ENCODE measurements at places on chromosomes 2 and 18. TPM values are rescaled to one million over a fixed set of nuclear protein-coding genes. Genes with fewer than 3 reads are reported as not detected.

DNA sequence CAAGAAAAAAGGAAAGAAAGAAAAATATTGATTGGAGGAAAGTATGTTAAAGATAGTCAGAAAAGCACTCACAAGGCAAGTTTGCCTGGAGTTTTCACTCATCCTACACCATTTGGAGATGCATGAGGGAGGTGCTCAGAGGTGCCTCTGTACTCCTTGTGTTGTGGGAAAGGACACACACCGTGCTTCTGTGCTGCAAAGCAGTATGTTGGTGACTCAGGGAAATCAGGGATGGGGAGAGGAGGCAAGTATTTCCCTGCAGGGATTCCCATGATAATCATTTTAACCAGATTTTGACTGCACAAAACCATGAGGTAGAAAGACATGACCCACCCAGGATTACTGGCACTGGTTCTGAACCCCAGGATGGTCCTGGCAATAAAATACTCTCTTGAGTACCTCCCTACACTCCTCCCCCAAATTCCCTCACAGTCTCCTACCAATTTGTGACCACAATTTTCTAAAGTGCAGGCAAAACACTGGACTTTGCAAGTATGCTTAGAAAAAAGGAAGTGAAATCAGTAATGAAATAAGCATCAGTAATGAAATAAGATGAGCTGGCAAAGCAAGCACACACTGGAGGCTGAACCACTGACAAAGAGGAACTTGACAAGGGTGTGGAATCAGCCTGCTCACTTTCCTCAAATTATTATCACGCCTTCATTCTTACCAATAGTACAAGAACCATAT is 155.5 kb upstream of the ACVR2A start:
- no peak for DNase-seq

GRCh38 chr18:49491534-49491856 is 4.5 kb upstream of the C18orf32 start:
- DNase-seq, result no peak

DNA sequence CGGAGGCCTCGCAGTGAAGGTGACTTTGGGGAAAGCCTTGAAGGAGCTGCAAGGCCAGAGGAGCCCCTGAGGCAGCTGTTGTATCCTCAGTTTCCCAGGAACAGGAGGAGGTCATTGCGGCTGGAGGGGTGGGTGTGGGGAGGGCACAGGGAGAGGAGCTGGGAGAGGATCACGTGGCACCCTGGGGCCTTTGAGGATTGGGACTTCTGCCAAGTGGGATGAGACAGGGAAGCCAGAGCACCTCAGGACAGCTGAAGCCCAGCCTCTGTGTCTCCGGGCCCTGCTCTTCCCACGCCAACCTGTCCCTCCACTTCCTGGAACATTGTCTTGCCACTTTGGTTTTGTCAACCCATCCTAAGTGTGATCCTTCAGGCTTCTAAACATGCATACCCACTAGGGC is 19.4 kb upstream of the RRM2 start:
- DNase-seq, result no peak

GRCh38 chr2:119248311-119248710 is 24.7 kb downstream of the STEAP3 start:
- no peak for DNase-seq

GRCh38 chr18:59768409-59768808 is 71.2 kb upstream of the CCBE1 start:
- DNase-seq, result no peak

DNA sequence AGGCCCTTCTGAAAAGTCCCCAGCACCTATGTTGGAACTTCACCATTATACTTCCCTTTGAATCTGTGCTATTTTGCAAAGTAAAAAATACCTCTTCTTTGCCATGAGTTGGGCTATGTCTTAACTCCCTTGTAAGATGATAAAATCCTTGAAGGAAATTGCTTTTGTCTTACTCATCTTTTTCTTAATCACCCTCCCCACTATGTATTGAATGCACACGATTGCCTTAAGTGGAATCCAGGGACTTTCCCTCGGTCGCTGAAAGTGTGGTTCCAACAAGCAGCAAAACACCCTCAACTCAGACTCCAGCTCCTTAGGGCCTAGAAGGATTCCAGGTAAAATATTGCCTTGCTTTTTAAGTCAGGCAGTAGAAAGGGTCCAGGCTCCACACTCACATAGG is 173.2 kb upstream of the ARL4C start:
- DNase-seq, result no peak

DNA sequence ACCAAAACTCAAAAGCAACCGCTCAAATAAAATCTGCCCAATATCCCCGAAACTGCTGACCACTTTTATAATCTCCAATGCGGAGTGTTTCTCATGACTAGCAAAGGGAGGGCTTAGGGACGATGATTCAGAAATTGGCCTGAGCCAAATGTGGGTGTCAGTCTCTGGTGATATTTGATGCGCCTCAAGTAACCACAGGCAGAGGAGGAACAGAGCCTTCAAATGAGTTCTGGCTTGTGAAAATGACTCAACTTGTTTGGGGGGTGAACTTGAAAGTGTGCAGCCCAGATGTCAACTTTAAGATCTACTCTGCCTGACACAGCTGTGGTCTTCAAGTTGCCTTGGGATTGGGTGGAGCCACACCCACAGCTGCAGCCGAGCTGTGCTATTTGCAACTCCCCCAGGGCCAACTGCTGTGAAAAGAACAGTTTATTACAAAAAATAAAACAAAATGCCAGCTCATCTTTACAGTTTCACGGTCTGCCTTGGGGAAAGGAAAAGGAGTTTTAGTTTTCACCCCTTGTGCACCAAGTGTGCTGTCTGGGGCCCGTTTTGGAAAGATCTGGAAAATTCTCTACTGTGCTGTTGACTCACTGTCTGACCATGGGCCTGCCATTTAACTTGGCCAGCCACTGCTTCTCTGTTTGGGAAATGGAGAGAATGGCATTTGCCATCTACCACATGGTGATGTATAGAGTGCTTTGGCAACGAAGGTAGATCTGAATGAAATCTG is 222.1 kb downstream of the MTX2 start:
- DNase-seq, result no peak

DNA sequence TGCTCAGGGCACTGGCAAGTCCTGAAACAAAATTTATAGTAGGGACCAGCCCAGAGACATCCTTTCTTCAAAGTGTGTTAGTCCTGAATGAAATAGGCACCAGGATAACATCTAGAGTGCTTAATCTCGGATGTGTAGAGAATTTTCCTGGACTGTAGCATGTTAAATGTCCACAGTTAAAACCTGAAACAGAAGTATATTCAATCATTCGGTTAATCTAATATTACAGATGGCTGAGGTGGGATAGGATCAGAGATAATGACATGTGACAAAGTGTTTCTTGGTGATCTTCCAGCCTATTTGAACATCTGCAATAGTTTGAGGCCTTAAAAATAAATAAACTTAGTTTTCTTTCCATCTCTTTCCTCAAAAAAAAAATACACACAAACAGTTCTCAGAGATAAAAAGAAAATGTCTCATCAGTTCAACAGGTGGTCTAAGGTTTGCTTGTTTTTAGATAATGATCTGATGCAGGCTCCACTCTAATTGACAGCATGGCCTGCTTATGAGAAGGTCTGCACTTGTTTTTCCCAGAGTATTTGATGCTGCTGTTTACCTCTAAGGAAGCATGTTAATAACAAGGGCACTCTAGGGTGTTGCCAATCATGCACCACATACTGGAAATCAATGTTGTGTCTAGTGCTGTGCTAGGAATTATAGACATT is 25.9 kb downstream of the CNTNAP5 start:
- no peak for DNase-seq

- peak; percentile 71 for DNase-seq
These were observed 28.9 kb downstream of the ADI1 start for GRCh38 chr2:3490191-3491170.

DNA sequence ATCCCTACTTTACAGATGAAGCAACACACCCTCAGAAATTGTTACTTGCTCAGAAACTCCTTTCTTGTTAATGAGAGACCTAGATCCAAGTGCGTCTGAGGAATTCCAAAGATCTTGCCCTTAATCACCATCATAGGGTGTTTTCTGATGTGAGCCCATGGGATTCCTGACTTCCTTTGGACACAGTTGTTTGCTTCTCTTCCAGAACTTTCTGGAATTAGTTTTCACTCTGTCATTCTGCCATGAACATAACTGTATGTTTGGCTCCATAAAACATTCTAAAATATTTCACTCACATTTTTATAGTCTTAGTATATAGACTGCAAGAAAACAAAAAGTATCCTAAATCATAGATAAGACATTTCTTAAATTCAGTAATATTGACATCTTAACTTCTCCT is 593.9 kb upstream of the SOX11 start:
- DNase-seq, result no peak

GRCh38 chr18:51077217-51077616 is 47.2 kb downstream of the SMAD4 start:
- DNase-seq, result no peak

DNA sequence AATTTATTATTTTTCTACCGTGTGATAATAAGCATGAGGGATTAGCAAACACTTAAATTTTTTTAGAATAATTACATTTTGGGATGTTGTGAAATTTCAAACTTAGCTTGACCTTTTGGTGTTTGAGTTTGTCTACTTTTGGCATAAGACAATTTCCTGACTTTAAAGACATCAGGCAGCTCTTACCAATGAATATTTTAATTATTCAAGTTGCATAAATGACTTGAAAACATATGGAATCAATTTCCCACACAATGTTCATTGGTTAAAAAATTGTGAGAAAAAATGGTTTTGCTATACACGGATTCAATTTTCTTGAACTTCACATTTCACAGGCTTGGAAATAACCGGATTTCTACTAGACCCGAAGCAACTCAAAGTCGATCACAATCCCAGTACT is 243.4 kb downstream of the IKZF2 start:
- no peak for DNase-seq

ABCG5 gene
- not detected for total RNA-seq

C1QL2 gene
- not detected for total RNA-seq

NTSR2 gene
- not detected for total RNA-seq

DLX1 gene
- not detected for total RNA-seq

CDH19 gene
- total RNA-seq, result 14.8 TPM

All from cardiac septum (tissue), 1 donor.